ENCODE measurements at places on chromosomes 2 and 18. TPM values are rescaled to one million over a fixed set of nuclear protein-coding genes. Genes with fewer than 3 reads are reported as not detected.

DNA sequence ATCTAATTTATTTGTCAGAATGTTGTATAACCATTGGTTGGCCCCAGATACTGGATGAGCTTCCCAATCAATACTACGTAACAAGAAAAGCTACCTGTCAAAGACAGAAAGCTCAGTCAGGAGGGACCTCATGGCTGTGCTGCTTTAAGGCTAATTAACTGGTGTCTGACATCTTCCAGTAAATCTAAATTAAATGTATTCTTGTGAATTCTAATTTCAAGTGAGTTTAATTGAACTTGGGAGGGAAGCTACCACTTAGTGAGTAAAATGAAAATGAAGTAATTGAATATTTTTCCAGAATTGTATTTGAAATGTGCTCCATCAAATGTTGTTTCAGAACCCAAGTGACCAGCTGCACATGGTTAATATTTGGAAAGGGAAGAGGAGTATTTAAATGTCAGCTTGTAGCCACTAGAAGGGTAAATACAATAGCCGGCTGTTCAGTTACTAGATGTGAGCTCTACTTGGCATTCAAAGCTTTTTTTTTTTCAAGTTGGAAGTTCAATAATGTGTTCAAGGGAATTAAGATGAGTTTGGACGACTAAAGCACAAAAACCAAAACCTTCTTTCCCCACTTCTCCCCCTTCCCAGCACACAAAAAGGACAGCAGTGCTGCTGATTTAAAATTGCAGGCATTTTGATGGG, 62.0 kb downstream of the GPR39 start:
- no peaks in the 10 kb centered on the region for H3K36me3 ChIP-seq
- no peak overlapping the region for H3K27ac ChIP-seq
- H3K4me1 ChIP-seq = no peaks in the 10 kb centered on the region
- no peak for DNase-seq

- H3K4me3 ChIP-seq = no peak overlapping the region
- DNase-seq = peak; percentile 71
- H3K27me3 ChIP-seq = no peaks in the 10 kb centered on the region
- H3K4me1 ChIP-seq = peaks cover 17% of the 10 kb centered on the region
- H3K36me3 ChIP-seq = no peaks in the 10 kb centered on the region
Measured at GRCh38 chr2:26018184-26019055, 15.5 kb upstream of the RAB10 start.

- peaks cover 69% of the 10 kb centered on the region for H3K4me1 ChIP-seq
- no peak overlapping the region for H3K27ac ChIP-seq
- H3K36me3 ChIP-seq = no peaks in the 10 kb centered on the region
- H3K4me3 ChIP-seq = no peak overlapping the region
- no peak for DNase-seq
Measured at GRCh38 chr2:197801033-197801432, 3.4 kb upstream of the PLCL1 start.

DNA sequence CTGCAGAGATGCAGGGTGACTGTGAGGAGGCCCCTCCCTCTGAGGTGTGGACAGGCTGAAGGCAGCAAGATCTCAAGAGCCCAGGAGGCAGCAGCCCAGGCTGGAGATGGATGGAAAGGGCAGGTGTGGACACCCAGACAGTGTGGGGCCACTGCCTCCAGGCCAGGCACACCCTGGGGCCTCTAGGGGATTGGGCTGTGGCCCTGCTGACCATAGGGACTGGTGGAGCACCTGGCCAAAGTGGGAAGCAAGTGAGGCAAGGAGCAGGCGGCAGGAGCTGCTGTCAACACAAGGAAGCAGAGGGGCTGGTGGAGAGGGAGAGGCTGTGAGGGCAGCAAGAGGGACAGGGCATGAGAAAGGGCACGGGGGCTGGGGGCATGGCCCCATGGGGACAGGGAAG, 10.8 kb downstream of the SNED1 start:
- peak overlapping the region; percentile 53 for H3K4me3 ChIP-seq
- H3K27me3 ChIP-seq = no peaks in the 10 kb centered on the region
- no peak for DNase-seq
- H3K27ac ChIP-seq = peak overlapping the region; percentile 78

DNA sequence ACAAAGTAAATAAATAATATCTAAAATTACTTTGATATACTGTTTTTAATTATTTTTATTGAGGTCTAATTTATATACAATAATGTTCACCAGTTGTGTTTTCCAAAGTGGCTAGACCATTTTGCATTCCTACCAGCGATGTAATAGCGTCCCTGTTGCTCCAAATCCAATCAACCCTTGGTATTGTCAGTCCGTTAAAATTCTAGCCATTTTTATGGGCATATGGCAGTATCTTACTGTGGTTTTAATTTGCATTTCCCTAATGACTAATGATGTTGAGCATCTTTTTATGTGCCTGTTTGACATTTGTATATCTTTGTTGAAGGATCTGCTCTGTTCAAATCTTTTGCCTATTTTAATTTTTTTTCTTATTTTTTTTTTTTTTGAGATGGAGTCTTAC, 185.0 kb downstream of the PRPF40A start:
- DNase-seq = no peak
- H3K27ac ChIP-seq = no peak overlapping the region
- H3K27me3 ChIP-seq = no peaks in the 10 kb centered on the region
- H3K36me3 ChIP-seq = no peaks in the 10 kb centered on the region

DNA sequence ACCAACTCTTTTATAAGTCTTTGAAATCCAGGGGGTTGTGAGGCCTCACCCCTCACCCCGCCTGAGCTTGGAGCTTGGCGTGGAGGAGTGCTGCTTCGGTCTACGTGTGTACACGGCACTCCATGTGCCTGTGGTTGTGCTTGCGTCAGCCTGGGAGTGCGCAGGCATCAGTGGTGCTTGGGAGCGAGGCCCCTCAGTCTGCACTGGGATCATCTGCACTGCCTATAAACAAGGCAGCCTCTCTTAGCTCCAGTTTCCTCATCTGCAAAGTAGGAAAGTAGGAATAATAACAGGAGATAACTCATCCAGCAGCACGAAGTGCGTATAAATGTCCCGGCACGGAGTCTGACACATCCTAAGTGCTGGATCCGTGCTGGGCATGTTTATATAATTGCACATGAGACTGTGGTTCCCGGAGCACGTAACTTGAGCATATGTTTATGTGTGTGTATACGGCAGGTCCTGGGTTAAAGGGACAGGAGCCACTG, 1.2 kb downstream of the GYPC start:
- peaks cover 77% of the 10 kb centered on the region for H3K4me1 ChIP-seq
- DNase-seq = peak; percentile 61
- H3K27me3 ChIP-seq = no peaks in the 10 kb centered on the region
- H3K4me3 ChIP-seq = peak overlapping the region; percentile 77

DNA sequence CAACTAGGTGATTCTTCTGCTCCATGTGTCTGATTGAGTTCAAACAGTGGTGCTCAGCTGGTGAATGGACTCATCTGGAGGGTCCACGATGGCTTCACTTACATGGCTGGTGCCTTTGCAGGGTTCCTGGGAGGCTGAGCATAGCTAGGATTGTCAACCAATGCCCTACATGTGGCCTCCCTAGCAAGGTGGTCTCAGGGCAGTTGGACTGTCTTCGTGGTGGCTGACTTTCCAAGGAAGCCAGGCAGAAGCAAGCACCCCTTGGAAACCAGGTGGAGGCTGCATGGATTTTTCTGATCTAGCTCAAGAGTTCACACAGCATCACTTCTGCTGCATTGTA, 6.8 kb downstream of the IL1R2 start:
- DNase-seq = no peak
- H3K27me3 ChIP-seq = peaks cover 52% of the 10 kb centered on the region
- H3K36me3 ChIP-seq = no peaks in the 10 kb centered on the region
- H3K4me1 ChIP-seq = no peaks in the 10 kb centered on the region

The KANSL1L gene
- total RNA-seq = 18.1 TPM

The AQP12A gene
- total RNA-seq = not detected

The KYNU gene
- 1.0 TPM for total RNA-seq
